ENCODE measurements at places on chromosomes 1 and 21.

GRCh38 chr1:83508485-83509151 is 490.3 kb downstream of the TTLL7 start:
- no peak for DNase-seq

DNA sequence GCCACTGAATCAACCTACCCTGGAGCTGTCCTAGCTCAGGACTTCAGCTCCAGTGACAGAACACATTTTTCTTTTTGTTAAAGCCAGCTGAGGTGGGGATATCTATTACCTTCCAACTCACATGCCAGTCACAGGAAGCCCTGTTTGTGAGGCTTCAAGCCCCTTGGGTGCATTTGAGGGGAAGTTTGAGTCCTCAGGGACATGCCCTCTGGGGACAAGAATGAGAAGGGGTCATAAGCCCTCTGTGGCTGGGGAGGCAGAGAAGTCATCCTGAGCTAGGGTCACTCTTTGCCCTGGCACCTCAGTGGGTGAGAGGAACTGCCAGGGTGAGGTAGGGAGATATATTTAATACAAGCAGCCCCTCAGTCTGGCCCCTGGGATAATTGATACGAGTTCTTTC is 33.5 kb upstream of the CLDN14 start:
- no peak for DNase-seq

- DNase-seq = no peak
Observed at GRCh38 chr1:10216090-10216749, 5.8 kb downstream of the KIF1B start.

DNA sequence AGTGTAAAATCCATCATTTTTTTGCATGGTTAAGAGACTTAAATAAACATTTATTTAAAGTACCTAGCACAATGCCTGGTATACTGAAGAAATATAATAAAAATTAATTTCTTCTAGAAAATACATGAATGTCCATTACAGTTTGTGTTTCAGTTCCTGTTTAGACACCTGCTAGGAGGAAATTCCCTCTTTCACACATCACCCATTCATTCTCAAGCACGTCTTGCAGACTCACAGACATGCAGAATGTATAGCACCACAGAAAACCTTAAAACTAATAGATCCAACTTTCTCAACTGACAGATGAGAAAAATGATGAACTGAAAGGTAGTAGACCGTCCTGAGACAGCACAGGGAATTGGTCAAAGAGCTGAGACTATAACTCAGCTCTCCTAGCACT is 172.2 kb upstream of the C8B start:
- DNase-seq = no peak

GRCh38 chr1:95386371-95386770 is 152.4 kb downstream of the RWDD3 start:
- no peak for DNase-seq

- no peak for DNase-seq
Observed at GRCh38 chr1:203305809-203306088, 430 bp downstream of the BTG2 start.

GRCh38 chr1:239288820-239289554 is 97.4 kb upstream of the CHRM3 start:
- DNase-seq = no peak

- no peak for DNase-seq
Observed at GRCh38 chr1:218323568-218324225, 21.4 kb upstream of the TGFB2 start.

GRCh38 chr21:35969281-35969680 is 91.0 kb downstream of the SETD4 start:
- no peak for DNase-seq

GRCh38 chr1:30750731-30751291 is 6.8 kb downstream of the LAPTM5 start:
- no peak for DNase-seq

DNA sequence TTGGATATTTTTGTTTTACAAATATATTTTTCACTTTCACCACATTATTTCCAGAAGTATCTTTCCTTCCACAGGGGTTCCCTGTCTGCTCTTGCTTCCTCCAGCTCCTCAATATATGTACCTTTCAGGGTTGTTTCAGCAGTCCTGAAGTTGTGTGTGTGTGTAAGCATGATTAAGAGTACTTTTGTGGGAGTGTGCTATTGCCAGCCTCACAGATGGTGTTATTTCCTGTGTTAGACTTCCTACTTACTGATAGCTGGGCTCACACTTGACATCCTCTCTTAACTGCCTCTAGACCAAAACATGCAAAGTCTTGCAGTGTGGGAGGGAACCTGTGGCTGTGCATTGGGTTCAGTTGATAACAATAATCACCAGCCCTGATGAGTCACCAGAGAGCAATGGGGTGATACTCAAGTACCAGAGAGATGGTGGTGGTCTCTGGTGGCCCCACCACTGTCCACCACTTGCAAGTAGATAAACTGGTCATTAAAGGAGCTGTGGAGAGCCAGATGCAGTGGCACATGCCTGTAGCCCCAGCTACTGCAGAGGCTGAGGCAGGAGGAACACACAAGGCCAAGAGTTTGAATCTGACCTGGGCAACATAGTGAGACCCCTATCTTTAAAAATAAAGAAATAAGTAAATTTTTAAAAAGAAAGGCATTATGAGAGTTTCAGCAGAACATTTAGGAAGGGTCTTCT is 126.7 kb downstream of the NR5A2 start:
- DNase-seq = no peak

DNA sequence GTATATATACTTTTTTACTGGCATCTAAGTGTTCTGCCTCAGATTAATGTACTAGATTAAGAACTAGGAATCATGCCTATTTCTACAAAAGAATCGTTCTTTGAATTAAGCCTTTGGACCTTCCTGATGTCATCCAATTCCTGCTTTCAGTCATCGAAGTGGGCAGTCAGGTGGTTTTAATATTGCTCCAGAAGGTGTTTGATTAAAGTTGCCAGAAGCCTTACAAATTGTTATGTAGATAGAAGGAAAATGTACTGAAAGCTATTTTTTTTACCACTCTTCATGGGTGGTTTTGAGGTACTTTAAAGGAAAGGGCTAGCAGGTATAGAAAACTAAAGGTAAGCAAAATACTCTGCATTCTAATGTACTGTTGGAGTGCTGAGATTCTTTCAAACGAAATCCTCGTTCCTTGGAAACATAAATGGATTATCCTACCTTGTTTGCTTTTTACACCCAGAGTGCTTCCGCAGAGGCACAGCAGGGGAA is 716 bp downstream of the CTBS start:
- DNase-seq = no peak

GRCh38 chr1:246689409-246690008 is 34.7 kb upstream of the SCCPDH start:
- peak; percentile 92 for DNase-seq

- DNase-seq = no peak
Observed at GRCh38 chr1:88293691-88294190, 390.3 kb upstream of the PKN2 start.

DNA sequence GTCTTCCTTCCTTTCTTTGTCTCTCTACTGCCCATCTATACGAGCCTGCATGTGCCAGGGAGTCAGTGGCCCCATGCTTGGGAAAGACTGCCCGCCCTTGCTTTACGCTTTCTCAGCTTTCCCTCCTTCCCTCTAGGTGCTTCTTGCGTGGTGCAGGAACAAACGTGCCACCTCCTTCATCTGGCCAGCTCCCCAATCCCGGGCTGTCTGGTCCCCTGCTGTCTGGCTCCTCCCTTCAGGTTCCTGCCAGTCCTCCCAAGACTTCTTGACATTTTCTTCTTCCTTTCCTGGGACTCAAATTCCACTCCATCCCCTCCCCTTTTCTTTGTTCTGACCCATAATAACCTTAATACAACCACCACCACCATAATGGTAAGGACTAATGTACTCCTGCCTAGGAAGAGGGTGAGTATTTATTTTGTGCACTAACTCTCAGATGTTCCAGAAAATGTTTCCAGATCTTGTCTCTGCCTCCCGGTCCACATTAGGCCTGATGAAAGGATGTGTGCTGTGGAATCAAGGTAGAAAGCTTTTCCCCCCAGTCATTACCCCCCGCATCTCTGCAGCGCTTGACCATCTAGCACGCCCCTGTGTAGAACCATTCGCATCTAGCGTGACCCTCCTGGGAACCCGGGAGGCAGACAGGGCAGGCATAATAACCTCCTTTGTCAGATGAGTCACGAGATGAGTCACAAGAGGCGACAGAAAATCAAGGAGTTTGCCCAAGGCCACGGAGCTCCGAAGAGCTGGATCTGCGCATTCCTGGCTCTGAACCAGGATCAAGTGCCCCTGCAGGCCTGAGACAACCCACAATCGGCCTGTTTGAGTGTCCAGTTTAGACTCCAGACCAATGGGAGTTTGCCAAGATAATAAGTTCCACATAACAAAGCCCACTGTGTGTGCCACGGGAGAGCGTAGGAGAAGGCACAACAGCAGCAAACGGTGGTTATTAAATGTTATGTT is 60.1 kb upstream of the NEK2 start:
- DNase-seq = no peak

DNA sequence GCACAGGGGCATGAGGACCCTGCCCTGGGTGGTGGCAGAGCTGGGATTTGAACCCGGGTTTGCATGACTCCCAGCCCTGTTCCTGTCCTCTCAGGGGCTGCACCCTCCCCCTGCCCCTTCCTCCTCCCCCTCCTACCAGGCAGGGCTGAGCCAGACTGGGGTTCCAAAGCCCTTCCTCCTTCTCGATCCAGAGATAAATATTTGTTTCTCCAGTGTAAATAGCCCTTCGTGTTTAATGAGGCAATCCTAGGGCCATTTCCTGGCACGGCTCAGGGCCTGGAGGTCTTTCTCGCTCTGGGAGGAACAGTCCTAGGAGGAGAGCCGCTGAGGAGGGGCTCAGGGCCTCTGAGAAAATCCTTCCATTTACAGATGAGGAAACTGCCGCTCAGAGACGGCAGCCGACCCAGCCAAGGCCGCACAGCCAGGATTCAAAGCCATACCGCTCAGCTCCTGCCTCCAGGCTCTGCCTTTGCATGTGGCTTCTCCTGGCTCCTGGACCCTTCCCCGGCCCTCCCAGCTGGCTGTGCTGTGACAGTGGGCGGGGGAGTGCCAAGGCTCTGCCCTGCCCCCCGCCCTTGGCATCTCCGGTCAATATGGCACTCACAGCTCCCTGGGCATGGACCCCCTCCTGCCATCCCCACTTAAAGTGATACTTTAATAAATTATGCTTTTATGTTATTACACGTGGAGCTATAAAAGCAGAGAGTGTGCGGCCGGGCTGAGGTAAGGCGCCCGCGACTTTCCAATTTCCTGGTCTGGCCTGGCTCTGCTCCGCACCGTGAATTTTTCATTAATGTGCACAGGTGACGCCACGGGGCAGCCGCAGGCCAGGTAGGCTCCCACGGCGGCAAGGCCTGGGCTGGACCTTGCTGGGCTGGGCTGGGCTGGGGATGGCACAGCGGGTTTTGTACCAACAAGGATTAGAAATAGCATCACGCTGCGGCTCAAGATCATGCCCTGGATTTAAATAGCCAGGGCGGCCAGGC is 114.7 kb upstream of the WNT4 start:
- DNase-seq = no peak

- DNase-seq = no peak
Observed at GRCh38 chr1:183070923-183071618, 47.9 kb downstream of the LAMC1 start.

DNA sequence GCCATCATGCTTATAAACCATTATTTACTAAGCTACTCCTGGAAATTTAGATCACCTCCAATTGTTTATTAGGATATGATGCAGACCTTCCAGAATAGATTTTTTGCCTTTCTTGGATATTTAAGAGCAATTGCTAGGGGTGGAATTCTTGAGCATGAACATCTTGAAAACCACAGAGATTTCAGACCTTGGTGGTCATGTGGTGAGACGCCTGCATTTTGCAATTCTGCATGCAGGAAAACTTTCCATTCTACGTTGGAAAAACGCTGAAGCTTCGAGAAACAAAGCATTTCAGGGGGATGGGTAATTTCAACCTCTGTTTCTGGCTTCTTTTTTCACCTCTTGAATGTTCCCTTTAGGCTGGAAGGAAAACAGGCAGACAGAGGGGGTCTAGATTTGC is 596.3 kb downstream of the KIF26B start:
- DNase-seq = no peak

- DNase-seq = no peak
Observed at GRCh38 chr1:165217958-165218357, 138.6 kb downstream of the LMX1A start.

Measured in HuH-7.5 (cell line).